ENCODE measurements at places on chromosomes 13 and 19.

DNA sequence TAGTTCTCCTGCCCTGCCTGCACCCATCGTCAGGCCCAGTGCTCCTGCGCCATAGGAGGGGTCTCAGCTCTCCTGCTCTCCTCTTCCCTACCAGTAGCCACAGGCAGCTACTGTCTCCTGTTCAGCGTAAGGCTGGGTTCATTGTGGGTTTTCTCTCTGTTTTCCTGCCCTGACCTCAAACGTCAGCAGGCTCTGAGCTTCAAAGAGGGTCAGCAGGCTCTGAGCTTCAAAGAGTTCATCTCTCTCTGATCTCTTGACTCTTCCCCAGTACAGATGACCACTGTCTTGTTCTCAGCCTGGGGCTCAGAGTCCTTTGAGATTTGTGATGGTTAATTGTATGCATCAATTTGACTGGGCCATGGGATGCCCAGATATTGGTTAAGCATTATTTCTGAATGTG lies 4.6 kb upstream of the CPB2 start:
- DNase-seq: no peak

- DNase-seq: no peak
These were observed 246.9 kb downstream of the DCLK1 start for GRCh38 chr13:35884211-35884760.

DNA sequence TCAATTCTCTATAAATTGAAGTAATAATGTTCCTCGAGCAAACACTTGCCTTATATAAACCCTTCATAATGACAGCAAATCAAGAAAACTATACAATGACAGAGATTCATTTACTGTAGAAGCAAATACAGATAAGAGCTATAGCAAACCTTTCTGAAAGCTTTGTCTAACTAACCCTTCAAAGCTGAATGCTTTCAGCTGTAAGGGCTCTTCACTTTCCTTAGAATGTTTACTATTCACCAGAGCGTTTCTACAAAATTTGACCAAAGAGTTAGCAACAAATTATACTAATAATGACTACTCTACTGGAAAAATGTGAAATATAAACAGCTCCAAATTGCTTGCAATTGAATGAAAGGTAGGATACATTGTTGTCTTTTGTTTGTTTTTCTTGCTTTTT lies 218.1 kb downstream of the SLITRK5 start:
- DNase-seq: no peak

- no peak for DNase-seq
These were observed 10.4 kb upstream of the RASA3 start for GRCh38 chr13:114142640-114143490.

DNA sequence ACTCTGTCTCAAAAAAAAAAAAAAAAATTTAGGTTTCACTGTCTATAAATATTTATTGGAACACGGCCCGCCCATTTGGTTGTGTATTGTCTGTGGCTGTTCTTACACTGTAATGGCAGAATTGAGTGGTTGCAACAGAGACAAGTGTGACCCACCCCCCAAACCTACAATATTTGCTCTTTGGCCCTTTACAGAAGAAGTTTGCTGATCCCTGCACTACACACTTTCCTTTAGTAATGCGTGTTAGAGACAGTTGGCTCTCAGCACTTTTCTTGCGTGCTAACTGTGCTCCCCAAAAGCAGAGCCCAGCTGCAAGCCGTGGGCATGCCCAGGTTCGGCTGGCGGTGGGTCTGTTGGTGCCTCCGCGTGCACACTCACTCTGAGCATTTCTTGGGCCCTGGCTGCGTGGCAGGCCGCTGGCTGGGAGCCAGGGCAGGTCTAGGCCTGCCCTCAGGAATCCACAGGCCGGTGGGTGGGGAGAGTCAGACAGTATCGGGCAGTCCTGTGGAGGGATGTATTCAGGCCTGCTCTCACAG lies 72.6 kb downstream of the SIPA1L3 start:
- DNase-seq: no peak

GRCh38 chr13:42699912-42700311 lies 81.5 kb upstream of the FAM216B start:
- no peak for DNase-seq

- DNase-seq: no peak
These were observed 603 bp downstream of the ZC3H13 start for GRCh38 chr13:46051968-46052318.

DNA sequence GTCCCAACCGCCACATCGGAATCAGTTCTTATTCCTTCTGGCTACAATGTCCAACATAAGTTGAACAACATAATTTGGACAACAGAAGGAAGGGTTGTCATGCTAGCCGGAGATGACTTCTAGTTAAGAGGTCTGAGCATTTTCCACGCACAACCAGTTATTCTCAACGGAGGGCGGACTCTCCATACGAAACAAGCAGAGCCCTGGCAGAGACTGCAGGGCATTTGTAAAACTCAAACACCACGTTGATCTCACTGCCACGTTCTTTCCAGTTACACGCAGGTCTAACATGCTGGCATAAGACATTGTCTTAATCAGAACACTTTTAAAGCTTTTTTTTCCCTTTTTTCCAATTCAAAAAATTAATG lies 38.3 kb upstream of the DCUN1D2 start:
- no peak for DNase-seq

GRCh38 chr13:40612041-40612440 lies 54.4 kb downstream of the FOXO1 start:
- no peak for DNase-seq
